Adrenal gland (tissue), 19 donors: ENCODE measurements at places on chromosomes 7 and 10.
A peak's percentile ranks its signal among the peaks of the same experiment; 100 is the strongest.

GRCh38 chr7:14962778-14963177 is 60.2 kb upstream of the DGKB start:
- DNase-seq, result no peak

DNA sequence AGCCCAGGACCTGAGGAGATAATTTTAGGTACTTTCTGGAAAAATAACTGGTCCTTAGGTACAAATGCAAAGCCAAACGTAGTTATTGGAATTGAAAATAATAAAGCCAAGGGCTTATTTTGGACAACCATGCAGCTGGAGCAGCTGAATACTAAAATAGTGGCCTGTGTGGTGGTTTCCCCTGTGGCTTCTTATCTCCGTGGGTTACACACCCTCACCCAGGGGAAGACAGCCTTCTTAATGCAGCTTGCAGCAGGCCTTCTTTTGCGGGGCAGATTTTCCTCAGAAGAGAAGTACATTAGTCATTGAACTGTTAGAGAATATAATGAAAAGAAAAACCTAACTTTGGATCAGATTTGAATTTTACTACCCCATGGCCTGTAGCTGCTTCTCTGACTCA is 133.5 kb downstream of the ST7 start:
- DNase-seq, result no peak

DNA sequence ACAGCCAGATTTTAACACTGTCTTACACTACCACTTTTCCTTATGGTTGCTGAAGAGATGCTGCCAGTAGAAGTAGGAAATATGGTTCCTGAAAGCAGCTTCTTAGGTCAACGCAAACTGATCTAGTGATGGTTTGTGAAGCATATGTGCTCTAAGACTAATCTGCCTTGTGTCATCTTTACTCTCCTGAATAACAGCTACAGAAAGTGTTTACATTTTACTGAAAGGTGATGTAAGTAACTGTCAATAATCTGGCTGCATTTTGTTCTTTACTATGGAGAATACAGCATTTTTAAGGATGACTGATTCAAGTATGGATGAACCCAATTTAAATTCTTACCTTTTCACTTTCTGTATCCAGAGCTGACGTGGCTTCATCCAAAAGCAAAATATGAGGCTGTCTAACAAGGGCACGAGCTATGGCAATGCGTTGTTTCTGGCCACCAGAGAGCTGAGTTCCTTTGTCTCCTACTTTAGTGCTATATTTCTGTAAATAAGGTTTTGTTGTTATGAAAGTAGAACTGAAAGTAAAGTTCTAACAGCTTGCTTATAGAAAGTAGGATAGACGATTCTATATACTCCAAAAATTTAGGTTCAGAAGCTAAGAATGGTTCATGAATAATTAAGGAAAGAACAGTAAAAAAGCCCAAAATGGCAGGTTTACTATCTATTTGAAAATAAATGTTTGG is 30.2 kb upstream of the ABCB4 start:
- DNase-seq, result no peak

- DNase-seq, result no peak
Measured at GRCh38 chr10:108899670-108900069, 1023.6 kb downstream of the XPNPEP1 start.

- DNase-seq, result no peak
Measured at GRCh38 chr10:88117869-88118632, 254.6 kb downstream of the PTEN start.

DNA sequence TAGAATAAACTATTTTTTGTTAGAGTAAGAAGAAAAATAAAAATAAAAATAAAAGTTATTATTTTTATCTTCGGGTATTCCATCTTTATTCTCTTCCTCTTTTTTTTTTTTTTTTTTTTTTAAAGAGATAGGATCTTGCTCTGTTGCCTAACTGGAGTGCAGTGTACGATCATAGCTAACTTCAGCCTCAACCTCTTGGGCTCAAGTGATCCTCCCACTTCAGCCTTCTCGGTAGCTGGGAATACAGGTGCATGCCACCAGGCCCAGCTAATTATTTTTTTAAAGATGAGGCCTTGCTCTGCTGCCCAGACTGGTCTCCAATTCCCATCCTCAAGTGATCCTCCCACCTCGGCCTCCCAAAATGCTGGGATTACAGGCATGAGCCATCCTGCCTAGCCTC is 15.4 kb downstream of the STAM start:
- DNase-seq, result no peak

DNA sequence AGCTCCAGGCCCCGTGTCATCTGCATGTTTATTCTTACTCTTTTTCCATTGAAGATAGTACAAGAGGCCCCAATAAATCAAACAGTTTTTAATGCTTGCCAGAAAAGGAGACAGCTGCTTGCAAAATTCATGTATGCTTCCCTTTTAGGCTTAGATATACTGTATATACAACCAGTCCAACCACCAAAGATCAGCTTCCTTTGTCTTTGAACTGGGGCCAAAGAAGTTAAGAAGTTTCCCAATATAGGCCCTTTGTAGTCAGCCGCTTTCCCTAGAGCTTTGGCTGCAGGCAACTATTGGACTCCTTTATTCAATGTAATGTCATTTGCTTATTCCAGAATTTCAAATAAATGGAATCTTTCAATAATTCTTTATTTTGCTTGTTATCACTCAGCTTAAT is 1395.0 kb downstream of the GATA3 start:
- no peak for DNase-seq

DNA sequence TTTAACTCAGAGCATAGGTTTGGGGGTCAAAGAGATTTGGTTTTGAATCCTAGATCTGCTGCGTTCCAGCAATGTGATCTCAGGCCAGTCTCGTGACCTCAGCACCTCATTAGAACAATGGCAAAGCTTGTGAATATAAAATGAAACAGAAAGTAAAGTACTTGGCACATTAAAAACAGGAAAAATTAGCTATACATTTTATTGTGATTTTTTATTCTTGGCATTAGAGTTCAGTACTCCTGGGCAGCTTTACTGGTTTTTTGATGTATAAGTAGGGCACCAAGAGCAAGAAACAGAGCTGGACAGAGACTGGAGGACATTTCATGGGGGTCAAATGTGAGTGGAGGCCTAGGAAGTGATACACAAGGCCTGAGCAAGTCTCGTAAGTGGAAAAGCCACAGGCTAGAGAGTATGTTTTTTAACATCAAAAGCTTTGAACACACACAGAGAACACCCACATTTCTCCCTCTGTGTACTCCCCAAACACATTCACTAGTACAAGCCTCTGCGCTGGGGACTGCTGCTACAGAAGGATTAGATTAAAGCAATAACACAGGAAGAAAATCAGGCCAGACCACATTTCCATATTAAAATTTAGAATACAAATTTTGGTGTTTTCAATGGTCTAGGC is 157.2 kb upstream of the SLC25A13 start:
- no peak for DNase-seq

DNA sequence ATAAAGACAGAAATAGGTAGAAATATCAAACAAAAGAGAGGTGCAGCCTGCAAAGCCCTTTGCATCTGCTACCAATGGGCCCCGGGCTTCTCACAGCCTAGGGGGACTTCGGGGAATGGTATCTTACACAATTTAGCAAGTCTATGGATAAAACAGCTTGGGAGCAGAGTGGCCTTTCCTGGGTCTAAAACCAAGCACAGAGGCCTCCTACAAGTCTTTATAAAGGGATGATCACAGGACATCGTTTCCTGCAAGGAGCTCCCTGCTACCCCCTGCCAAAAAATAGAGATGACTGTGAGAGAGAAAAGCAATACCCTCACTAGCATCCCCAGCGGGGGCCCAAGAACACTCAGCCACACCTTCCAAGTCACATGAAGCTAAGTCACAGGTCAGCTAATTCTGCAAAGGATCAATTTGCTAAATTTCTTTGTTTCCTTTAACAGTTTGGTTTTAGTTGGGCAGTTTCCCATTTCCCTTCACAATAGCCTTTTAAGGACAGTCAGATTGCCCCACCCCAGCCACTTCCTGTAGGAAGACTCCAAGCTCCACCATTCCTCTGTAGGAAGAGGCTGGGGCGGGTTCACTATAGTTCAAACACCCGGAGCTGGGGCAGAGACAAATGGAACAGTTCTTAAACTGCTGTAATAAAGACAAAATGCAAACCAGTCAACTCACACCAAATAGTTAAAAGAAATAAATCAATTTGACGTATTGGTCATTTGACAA is 105.5 kb downstream of the SLIT1 start:
- no peak for DNase-seq

DNA sequence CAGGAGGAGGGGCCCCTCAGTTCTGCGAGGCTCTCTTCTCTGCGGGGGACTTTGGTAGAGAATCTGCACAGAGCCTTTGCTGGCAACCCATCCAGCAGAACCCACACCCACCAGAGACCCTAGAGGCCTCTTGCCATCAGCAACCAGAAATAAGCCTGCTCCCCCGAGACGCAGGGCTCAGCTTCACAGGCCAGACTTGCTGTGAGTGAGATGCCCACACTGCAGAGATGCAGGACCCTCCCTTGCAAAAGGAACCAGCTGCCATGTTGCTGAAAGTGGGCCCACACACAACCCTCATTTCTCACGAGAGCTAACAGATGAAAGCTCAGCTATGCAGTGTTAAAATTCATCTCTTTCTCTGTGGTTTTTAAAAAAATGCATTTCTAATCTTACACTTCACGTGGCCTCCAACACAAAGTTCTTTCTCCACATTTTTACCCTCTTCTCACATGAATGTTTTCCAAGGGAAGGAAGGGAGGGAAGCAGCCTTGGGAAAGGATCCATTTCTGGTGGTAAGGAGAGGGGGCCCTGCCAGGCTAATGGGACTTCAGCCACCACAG is 171.6 kb downstream of the CCDC3 start:
- no peak for DNase-seq

GRCh38 chr10:114384181-114384580 is 20.1 kb downstream of the AFAP1L2 start:
- DNase-seq, result no peak

GRCh38 chr7:94374231-94374630 is 20.5 kb upstream of the COL1A2 start:
- DNase-seq, result peak; percentile 57

DNA sequence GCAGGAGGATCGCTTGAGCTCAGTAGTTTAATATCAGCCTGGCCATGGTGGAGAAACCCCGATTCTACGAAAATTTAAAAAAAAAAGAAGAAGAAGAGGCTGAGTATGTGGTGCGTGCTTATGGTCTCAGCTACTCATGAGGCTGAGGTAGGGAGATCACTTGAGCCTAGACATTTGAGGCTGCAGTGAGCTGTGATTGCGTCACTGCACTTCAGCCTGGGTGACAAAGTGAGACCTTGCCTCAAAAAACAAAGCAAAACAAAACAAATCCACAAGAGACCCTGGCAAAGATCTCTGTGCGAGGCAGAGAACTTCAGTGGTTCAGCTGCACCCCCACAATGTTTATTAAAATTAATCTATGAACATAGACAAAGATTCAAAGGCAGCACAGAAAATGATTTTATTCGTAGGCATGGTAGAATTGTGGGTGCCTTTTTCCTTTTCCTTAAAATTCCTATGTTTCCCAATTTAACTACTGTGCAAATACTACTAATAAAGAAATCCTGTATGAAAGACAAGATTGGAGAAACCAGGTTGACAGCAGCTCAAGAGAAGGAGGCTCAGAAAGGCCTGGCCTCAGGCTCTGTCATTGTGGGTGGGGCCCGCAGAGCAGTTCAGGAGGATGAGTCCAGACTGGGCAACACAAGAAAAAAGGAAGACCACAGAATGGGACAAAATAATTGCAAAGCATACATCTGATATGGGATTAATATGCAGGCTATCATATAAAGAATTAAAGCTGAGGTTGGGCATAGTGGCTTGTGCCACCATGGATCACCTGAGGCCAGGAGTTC is 24.5 kb upstream of the PURB start:
- no peak for DNase-seq

GRCh38 chr10:125084614-125085257 is 75.6 kb downstream of the CTBP2 start:
- peak; percentile 96 for DNase-seq

GRCh38 chr10:10528563-10528910 is 489.1 kb upstream of the CELF2 start:
- no peak for DNase-seq

DNA sequence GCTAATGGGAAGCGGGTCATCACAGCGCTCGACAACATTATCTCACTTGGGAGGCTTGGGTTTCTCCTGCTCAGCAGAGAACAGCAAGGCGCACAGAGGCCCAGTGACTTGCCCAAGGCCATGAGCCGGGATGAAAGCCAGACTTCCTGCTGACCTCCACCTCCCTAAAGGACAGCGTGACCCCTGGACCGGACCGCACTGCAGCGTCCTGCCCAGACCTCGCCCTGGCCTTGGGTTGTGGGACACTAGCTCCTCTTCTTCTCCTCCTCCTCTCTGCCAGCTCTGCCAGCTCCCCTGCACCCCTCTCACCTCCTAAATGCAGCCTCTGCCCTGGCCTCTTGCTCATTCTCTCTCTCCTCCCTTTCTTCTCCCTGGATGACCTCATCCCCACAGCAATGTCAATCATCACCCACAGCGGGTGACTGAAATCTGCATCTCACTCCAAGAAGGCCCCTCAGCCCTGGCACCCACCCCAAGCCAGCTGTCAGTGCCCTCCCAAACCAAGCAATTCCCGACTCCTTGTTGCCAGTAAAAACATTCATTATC is 19.4 kb downstream of the SPOCK2 start:
- peak; percentile 81 for DNase-seq

GRCh38 chr10:27736396-27736795 is 9.2 kb downstream of the MKX start:
- DNase-seq, result no peak

- no peak for DNase-seq
Measured at GRCh38 chr7:8516976-8517375, 83.6 kb downstream of the NXPH1 start.

- no peak for DNase-seq
Measured at GRCh38 chr7:22591271-22591670, 91.3 kb upstream of the STEAP1B start.

- no peak for DNase-seq
Measured at GRCh38 chr7:25847336-25848070, 304.5 kb upstream of the NFE2L3 start.

GRCh38 chr7:26368542-26368941 is 76.9 kb downstream of the SNX10 start:
- DNase-seq, result no peak
